Activated CD4-positive, alpha-beta T cell treated with anti-CD3 and anti-CD28 coated beads, Interleukin-2, amount 10 ng/mL, durations not matched to agents 7 days and 5 days (primary cell): ENCODE measurements at places on chromosomes 13 and 19.

DNA sequence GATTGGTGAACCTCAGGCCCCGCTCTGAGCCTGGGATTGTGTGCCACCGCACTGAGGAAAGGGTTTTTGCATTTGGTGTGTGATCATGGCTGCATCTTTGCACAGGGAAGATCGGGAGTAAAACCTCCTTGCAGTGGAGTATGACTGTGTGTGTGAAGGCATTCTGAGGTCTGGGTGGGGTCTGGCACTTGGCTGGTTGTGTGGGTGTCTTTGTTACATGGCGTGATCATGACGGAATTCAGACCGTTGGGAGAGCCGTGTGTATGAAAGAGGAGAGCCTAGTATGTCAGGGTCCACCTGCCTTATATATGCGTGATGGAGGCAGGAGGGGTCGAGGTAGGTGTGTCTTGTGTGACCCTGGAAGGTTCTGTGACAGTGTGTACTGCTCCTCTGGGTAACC lies 740 bp upstream of the BEST2 start:
- no peak for DNase-seq

DNA sequence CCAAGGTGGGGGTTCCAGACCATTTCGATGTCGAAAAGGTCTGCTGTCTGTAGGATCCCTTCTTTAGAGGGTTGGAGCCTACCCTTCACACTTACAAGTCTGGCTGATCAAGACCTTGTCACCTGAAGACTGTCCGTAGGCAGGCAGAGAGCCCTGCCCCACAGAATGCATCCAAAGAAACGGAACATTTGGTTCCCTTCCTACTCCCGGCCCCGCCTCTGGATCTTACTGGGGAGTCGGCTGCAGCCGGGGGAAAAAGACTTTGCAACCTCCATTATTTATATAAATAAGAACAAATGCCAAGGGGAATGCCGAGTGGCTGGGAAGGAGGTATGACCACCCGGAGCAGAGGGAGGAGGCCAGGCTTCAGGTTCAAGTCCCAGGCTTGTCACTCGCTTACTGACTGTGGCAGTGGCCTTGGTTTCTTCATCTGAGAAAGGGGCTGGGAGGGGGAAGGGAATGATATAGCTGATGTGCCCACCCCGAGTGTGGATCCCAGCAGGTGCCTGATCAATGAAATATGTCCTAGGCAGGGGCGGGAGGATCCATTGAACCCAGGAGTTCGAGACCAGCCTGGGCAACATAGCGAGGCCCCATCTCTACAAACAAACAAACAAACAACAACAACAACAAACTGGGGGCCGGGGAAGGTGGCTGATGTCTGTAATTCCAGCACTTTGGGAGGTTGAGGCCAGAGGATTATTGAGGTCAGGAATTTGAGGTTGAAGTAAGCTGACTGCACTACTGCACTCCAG lies 48.7 kb downstream of the RFX2 start:
- no peak for DNase-seq

GRCh38 chr19:30806311-30806710 lies 434.1 kb downstream of the ZNF536 start:
- no peak for DNase-seq

DNA sequence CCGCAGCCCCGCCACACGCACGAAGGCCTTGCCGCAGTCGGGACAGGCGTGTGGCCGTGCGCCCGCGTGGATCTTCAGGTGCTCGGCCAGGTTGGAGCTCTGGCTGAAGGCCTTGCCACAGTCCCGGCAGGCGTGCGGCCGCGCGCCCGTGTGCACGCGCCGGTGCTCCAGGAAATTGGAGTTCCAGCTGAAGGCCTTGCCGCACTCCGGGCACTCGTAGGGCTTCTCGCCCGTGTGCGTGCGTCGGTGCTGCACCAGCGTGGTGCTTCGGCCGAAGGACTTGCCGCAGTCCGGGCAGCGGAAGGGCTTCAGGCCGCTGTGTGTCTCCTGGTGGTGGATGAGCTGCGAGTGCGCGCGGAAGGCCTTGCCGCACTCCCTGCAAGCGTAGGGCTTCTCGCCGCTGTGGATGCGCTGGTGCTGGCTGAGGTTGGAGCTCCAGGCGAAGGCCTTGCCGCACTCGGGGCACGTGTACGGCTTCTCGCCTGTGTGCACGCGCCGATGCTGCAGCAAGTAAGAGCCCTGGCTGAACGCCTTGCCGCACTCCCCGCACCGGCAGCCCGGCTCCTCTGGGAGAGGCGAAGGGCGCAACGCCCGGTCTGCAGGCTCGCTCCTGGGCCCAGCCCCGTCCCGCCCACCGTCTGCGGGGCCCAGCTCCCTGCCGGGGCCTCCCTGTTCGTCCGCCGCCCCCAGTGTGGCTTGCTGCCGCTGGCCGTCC lies 3.6 kb upstream of the A1BG start:
- DNase-seq, result no peak

DNA sequence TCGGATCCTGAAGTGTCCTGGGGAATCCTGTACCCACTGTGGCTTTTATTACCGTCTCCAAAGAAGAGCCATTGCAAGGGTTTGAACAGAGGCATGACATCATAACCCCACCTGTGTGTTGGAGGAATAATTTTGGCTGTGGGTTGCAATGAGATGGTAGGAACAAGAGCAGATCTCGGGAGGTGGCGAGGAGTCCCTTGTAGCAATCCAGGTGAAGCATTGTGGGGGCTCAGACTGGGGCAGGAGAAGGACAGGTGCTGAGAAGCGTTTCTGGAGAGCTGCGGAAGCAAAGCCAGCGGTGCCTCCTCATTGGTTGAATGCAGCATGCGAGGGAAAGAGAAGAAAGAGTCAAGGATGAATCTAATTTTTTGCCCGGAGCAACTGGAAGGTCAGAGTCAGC lies 382.4 kb downstream of the EFNB2 start:
- DNase-seq, result no peak

GRCh38 chr13:51636349-51636890 lies 52.2 kb downstream of the WDFY2 start:
- DNase-seq, result no peak

- DNase-seq, result no peak
Observed at GRCh38 chr13:44921931-44922758, 67.1 kb downstream of the NUFIP1 start.

- no peak for DNase-seq
Observed at GRCh38 chr13:60402022-60402421, 5.0 kb downstream of the TDRD3 start.

DNA sequence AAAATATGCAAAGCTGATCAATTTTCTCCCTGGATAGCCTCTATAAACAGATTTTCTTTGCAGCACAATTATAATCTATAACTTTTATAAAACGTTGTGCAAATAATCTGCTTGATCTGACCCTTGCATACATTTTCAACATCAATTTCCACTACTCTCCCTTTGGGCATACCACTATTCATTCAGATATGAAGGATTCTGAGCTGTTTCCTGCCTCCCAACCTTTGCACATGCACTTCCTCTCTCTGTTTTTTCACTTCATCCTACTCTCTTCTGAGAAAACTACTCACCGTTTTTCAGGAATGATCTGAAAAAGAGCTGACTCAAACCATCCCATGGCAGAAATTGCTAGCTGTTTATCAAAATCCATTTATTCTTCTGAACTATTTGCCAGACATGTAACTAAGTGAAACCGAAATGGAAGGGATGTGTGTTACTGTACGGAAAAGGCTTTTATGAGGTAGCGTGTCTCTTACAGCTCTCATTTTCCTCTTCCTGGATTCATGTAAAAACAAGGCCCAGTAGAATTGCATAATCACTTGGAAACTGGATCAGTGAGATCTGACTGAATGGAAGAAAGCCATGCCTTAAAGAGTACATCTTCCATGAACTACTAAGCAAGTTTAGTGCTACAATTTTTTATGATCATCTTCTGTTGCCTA lies 1447.3 kb upstream of the MIR17HG start:
- no peak for DNase-seq

- DNase-seq, result no peak
Observed at GRCh38 chr13:45040622-45041021, 51.3 kb downstream of the GPALPP1 start.

- no peak for DNase-seq
Observed at GRCh38 chr19:42287827-42288107, 14.2 kb upstream of the PRR19 start.

- no peak for DNase-seq
Observed at GRCh38 chr13:60260440-60260839, 96.7 kb upstream of the DIAPH3 start.

DNA sequence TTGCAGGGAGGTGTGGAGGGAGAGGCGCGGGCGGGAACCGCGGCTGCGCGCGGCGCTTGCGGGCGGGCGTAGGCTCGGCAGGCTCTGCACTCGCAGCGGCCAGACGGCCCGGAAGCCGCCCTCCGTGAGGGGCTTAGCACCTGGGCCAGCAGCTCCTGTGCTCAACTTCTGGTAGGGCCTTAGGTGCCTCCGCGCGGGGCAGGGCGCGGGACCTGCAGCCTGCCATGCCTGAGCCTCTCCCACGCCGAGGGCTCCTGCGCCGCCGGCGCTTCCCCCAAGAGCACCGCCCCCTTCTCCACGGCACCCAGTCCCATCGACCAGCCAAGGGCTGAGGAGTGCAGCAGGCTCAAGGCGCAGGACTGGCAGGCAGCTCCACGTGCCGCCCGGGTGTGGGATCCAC lies 940.8 kb upstream of the PCDH9 start:
- no peak for DNase-seq

- no peak for DNase-seq
Observed at GRCh38 chr19:2213799-2214198, 22.3 kb downstream of the PLEKHJ1 start.

DNA sequence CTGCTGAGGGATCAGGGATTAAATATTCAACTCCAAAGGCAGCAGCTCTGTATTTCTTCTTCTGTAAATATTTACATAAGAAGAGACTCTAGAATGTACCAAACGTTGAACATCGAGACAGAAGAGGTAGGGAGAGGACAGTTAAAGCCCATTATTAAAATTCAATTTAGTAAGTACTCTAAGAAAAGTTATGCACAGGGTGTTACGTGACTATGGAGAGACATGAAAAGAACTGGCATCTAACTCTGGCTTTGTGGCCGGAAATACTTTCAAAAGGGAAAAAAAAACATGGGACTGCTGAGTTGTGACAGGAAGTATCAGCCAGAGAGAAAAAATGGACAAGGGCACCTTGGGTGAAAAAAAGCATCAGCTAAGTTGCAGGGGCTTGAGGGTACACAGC lies 36.7 kb downstream of the LNX2 start:
- no peak for DNase-seq

- DNase-seq, result no peak
Observed at GRCh38 chr13:99500839-99501183, 461 bp upstream of the TM9SF2 start.

DNA sequence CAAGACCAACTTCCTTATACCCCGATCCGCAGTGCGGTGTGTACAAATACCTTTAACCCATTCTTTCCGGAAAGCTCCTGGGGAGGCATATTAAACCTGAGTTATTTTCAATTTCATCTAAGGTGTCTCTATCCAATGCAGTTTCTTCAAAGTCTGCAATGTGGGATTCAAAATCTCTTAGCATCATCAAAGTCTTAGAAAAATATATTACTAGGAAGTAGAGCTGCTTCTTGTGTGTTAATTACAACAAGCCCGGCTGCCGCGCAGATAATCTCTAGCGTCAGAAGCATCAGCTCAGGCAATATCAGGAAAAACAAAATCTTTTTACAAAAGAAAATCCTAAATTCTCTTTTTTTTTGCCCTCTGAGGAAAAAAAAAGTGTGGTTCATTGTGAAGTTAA lies 48.1 kb downstream of the ZNF536 start:
- DNase-seq, result no peak

DNA sequence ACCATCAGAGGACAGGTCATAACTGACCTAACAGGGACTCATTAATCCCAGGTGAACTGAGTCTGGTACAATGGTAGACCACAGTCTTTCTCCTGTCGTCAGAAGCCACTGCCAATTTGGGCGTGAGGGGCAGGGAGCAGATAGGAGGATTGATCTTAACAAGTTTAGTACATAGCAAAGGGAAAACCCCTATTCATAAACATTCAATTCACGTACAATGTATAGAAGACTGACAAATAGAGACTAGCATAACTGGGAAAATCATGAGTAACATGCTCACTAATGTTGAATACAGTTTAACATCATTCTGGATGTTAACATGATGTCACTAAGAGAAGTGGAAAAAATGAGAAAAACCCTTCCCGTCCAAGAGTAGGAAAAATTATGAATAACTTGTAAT lies 54.1 kb downstream of the SLC7A1 start:
- no peak for DNase-seq
